Amygdala (tissue), 56 donors: ENCODE measurements at places on chromosomes 6 and 20.

- no peak for DNase-seq
Observed at GRCh38 chr6:77883851-77884250, 231.0 kb downstream of the MEI4 start.

DNA sequence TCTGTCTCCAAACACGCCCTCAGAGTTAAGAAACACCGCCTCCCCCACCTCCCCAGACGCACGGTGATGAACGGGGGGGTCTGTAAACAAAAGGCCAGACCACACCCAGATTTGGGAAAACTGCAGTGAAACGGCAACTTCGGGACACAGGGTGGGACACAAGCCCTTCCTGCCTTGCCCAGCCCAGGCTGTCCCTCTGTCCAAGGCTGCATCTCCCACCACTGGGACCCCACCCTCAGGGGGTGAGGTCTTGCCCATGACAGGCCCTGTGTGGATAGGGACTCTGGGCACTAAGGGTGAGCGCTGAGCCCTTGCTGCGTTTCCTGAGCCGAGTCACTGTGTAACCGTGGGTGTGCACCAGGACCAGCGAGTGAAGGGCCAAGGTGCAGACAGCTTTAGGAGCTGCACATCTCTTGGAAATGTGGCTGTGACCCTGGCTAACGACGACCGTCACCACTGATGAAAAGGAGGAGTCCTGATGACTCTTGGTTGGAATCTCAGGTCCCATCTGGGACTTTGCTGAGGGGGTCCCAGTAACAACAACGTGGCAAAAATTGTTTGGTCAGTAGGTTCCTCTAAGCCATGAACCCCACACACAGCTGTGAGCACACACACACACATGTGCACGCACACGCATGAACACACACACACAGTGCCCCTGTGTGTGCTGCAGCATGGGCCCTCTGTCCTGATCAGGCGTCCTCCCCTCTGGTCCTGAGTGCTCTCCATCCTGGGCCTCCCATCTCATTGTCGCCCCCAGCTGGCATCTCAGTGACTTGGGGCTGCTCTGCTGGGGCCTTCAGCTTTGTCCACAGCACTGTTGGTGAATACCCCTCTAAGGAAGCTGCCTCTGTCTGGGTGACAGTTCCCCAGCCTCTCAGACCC is 100.6 kb downstream of the RAMACL start:
- DNase-seq: no peak

DNA sequence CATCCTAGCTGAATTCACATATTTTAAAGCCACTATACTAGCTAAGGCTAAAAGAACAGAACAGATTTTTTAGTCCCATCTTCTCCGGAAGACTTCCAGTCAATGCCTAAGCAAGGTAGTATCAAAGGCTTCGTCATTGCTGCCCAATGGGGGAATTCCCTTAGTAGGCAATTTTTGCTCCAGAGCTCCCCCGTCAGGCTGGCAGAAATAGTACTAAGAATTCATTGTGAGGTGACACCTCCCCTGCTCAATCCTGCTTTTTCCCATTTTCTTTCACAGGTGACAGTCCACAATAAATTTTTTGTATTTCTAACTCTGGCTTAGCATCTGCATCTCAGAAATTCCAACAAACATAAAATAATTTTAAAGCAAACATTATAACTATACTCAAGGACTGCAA is 52.8 kb upstream of the SRSF6 start:
- DNase-seq: no peak

GRCh38 chr6:143766185-143766553 is 77.0 kb upstream of the LTV1 start:
- no peak for DNase-seq

DNA sequence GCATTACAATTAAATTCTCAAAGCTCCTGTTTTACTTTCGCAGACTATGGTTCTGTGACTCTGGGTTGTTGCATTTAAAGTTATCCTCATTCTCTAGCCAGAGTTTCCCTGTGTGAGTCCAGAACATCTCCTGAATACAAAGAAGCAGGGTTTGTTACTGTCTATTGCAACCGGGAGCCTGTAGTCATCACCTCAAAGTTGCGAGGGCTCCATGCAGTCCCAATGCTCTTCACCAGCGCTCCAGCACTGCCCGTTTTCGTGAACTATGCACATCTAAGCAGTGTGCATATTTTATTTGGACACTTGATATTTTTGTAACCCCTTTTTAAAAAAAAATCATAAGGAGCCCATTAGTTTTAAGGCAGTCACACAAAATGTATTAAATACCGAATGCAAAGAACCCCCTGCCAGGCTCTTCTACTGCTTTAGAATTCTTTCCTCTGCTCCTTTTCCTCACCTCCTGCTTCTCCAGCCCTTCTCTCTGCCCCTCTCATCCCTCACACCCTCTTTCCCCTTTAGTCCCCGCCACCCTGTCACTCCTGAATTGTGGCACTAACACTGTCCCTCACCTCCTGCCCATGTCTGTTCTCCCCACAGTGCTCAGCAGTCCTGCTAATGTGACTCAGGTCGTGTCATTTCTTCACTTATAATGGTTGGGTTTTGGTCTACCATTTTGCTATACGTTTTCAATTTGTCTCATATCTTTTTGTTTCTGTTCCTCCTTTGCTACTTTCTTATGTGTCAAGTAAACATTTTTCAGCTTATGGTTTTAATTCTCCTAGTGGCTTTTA is 1.1 kb upstream of the HLA-C start:
- DNase-seq: no peak

- no peak for DNase-seq
Observed at GRCh38 chr20:19003366-19004336, 190.1 kb downstream of the SCP2D1 start.

- DNase-seq: no peak
Observed at GRCh38 chr20:44326391-44327159, 10.3 kb upstream of the R3HDML start.

- DNase-seq: no peak
Observed at GRCh38 chr20:47951521-47951971, 166.3 kb upstream of the SULF2 start.

DNA sequence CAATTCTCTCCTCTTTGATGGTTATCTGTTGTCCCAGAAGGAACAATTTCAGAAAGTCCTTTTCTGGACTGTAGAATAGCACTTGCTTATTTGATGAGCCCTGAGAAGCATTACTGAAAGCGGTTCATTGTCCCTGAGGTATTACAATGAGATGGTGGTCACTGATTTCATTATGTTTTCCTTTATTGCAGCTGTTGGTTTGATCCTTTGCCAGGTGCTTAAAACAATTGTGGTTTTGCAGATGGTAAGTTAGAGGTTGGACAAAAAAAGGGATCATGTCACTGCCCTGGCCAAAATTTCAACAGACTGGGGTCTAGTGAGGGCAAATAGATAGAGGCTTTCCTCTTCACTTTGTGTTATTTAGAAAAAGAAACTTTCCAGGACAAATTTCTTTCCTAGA is 61.9 kb downstream of the ESR1 start:
- DNase-seq: no peak
